ENCODE measurements at places on chromosomes 7 and 10. TPM values are rescaled to one million over a fixed set of nuclear protein-coding genes. Genes with fewer than 3 reads are reported as not detected.

The ACBD7 gene
- 2.0 TPM for total RNA-seq

DNA sequence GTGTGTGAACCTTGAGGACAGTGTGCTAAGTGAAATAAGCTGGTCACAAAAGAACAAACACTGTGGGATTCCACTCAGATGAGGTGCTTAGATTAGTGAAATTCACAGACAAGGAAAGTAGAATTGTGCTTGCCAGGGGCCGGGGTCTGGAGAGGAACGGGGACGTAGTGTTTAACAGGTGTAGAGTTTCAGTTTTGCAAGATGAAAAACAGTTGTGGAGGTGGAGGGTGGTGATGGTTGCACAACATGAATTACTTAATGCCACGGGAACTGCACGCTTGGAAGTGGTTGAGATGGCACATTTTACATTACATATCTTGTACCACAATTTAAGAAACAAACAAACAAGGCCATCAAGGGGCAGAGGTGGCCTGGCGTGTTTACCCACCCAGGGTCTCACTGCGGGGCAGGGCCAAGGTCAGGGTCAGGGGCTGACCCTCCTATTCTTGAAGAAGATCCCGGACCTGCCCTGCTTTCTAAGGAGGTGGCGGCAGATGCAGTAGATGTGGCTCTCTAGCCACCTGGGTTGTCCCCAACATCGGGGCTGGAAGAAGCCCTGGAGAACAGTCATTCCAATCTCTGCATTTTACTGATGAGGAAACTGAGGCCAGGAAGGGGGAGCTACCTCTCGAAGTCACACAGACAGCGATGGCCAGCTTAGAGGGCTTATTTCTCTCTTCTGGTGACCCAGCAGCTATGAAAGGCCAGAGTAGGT is 91.5 kb upstream of the LRRC4 start:
- no peak for DNase-seq

GRCh38 chr10:1543596-1543995 is 193.7 kb downstream of the ADARB2 start:
- no peak for DNase-seq

DNA sequence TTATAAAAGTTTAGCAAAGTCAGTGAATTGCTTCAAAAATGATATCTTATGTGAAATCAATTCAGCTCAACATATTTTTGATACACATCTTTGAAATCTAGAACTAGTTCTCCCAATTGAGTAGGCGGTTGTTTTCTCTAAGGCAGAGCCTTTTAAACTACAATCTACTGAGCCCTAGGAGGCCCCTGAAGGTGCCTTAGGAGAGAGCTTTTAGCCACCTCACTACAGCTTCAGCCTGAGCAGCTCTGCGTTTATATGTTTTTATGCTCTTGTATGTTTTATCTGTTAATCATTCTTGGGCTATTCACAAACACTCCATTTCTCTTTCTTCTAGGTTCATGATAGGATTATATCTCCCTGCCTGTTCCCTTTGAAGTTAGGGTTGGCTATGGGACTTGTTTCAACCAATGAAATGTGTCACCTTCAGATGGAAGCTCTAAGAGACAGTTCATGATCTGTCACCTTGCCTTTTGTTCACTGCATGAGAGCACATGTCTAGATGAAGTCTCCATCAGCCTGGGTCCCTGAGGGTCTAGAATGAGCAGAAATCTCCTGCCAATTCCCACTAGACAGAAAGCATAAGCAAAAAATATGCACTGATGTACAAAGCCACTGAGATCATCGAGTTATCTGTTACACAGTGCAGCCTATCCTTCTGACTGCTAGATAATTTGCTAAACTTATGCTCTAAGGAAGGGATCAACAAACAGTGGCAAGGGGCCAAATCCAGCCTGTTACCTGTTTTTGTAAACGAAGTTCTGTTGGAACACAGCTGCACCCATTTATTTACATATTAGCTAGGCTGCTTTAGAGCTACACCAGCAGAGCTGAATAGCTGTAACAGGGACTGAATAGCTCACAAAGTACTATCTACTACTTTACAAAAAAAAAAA is 128.5 kb upstream of the CDK1 start:
- DNase-seq, result no peak

The CTAGE15 gene
- total RNA-seq, result 0.83 TPM

DNA sequence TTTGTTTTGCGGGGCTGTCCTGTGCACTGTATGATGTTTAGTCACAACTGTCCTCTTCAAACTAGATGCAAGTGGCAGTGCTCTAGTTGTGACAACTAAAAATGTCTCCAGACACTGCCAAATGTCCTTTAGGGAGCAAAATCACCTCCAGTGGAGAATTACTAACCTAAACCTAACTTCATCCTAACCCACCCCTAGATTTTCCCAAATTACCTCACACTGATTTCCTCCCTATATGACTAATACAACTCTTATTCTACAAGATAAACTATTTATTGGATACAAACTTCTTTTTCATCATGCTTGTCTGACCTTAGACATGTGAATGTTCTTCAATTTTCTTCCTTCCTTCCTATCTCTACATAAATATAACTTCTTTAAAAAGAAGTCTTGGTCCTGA is 26.4 kb downstream of the PNPLA8 start:
- DNase-seq, result no peak

DNA sequence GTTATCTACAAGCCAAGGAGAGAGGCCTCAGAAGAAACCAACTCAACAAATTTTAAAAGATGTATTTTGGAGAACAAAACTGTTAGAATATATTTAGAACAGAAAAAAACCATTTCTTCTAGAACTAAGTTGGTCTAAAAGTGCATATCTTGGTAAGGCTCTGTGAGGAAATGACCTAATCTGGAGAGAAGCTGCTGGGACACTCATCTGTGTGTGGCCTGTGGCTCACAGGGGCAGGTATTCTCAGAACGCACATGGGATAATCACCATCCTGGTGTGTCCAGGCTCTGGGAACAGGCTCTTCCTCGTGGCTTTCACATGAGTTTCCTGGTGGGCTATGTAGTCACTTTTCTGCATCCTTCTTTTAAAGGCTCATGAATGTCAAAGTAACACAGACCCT is 38.1 kb upstream of the PRSS1 start:
- peak; percentile 30 for DNase-seq

- no peak for DNase-seq
Observed at GRCh38 chr10:60488111-60488669, 98.5 kb upstream of the ANK3 start.

DNA sequence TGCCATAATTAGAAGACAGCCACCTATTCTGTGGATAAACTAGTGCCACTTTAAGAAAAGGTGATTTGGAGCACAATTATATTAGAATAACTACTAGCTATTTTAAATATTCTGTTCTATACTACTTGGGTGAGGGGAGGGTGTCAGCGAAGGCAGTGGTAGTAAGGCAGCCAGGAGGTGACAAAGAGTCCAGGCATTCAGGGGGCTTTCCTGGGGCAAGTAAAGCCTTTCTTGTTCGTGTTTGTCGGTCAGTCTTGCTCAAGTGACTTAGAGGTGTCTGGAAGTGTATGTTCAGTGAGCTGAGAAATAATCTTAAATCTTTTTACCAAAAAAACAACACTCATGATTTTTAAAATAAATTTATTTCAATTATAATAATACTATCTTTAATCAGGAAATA is 34.4 kb downstream of the ADD3 start:
- DNase-seq, result no peak

DNA sequence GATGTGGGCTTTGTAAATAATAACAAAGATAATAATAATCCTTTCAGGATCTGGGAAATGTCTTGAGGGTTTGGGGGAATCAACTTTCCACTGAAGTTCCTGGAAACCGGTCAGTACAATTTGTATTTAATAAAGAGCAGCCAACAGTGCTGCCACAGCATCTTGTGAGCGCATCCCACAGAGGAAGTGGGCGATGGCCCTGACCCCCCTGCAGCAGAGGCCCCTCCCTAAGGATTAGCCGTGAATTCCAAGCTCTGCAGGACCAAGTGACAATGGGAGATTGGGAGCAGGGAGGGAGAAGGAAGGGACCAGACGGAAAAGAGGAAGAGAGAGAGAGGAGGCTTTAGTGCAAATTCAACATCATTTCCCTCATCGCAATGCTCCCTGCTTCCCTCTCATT is 349.2 kb downstream of the RNLS start:
- DNase-seq, result no peak

DNA sequence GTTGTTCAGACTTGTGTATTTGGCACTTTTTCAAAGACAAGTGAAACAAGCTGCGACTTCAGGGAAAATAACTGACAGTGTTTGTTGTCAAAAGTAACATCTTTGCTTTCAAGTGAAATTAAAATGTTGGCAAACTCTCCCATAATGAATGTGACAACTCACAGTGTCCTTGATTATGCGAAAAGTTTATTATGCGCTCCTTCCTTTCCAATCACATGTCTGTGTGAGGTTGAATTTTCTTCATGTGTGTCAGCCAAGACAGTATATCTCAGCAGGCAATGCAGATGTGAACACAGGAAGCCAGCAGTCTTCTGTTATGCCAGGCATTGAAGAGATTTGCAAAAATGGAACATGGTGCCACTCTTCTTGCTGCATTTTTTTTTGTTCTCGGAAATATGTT is 28.7 kb downstream of the FBH1 start:
- no peak for DNase-seq

DNA sequence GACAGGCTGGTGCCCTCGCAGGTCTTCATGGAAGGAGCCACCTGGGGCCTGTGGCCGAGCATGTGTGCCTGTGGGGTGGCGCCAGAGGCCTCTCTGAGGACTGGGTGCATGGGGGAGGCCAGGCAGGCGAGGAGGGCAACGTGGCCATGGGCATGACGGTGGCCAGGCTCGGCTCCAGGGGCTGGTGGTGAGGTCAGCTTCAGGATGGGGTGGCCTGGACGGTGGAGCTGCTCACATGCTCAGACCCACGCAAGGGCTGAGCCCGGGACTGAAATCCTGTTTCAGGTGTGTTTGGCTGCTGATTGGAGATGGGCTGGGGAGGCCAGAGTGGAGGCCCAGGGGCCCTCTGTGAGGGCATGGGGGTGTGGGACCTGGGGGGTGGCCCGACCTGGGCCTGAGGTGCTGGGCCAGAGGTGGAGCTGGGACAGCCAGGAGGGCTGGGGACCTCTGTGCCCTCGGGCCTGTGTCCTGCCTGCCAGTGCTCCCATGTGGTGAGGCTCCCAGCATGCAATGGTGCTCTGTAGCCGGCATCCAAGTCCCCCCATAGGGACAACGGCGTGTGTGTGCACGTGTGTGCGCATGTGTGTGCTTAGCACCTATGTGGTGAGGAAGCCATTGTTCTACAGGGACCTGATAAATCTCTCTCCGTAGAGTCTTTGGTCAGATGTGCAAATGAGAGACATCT is 71.1 kb downstream of the INPP5A start:
- DNase-seq, result no peak
